NCI-H1930 (cell line): ENCODE measurements at places on chromosomes 2 and 18.

GRCh38 chr2:136424112-136424511, 306.2 kb upstream of the CXCR4 start:
- no peak for DNase-seq

- DNase-seq, result no peak
Measured at GRCh38 chr18:13660510-13660909, 65.8 kb downstream of the FAM210A start.

DNA sequence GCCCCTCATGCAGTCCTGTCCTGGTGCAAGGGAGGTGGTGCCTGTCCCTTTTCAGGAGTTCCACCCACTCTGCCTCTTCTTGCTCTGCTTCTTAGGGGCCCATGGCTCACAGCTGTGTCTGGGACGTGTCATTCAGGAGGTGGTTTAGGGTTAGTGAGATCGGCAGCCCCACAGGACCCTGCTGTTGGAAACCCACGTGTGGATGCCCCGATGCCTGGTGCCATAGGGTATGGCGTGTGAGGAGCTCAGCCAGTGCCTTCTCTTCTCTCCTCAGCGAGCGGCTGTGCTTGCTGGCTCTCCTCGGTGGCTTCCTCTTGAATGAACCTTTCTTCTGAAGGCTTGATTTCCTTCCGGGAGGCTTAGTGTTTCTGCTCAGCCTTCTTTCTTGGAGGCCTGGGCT, 55.2 kb downstream of the LDLRAD4 start:
- DNase-seq, result no peak

DNA sequence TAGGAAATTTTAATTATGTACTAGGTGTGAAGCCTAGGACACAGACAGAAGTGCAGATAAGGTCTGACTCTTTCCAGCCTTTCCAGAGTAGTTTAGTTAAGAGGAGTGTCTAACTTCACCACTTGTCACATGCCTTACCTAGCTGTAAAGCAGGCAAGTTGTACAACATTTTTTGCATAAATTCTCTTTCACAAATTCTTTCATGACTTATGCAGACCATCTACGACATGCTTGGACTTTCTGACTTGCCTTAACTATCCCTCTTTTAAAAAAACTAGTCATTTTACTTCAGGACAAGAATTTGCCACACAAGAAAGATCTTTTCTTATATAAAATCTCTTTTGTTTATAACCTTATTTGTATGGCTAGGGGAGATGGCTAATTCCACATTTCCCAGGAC, 1273.6 kb upstream of the SLC39A10 start:
- DNase-seq, result no peak

- no peak for DNase-seq
Measured at GRCh38 chr2:126729896-126730295, 73.9 kb downstream of the GYPC start.

GRCh38 chr18:9949315-9949714, 35.5 kb downstream of the VAPA start:
- no peak for DNase-seq

DNA sequence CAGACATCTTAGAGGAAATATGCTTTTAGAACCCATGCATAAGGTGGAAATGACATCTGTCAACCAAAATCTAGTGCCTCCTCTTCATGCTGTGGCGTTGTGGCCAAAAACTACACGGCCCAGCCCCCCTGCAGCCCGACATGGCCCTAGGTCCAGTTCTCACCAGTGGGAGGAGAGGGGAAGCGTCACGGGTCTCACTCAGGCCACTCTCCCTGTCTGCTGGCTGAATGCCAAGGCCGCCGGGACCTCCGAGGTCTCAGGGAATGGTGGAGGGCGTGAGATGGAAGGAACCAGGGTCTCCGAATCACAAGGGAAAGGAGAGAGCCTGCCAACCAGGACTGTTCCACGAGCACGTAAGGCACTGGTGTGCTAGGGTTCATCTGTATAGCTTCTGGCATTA, 361.0 kb downstream of the ANAPC1 start:
- no peak for DNase-seq

DNA sequence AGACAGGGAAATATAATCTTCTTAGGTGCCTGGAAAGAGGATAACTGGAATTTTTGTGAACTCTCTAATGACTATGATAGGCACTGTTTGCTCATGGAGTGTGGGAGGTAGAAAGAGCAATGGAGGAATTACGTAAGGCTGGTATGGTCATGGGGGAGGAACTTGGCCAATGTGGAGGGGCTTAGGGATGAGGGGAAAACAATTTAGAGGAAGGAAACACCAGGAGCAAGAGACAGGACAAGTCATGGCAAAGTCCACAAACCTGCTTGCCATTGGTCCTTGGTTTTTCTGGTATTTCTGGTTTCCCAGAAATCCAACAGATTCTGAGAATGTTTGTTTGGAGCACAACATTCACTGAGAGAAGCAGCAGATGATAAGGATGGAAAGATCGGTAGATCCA, 274.2 kb downstream of the DYSF start:
- DNase-seq, result no peak
